ENCODE measurements at places on chromosomes 7 and 10.

DNA sequence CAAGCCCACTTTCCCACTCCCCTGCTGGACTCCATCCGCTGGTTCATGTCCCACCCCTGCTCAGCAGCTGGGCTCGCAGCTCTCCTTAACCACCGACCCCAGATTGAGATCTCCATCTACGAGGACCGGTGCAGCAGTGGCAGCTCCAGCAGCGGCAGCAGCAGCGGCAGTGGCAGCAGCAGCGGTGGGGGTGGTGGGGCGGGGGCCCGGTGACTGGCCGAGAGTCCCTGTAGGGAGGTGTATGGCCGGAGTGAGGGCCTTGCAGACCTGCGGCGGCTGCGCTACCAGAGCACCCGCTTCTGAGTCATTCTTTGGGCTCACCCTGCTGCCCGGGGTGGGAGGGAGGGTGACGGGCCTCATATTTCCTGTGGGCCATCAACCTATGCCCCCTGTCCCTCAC is 15.8 kb downstream of the GOLGA7B start:
- DNase-seq = no peak

GRCh38 chr7:108196004-108196403 is 65.8 kb upstream of the LAMB4 start:
- no peak for DNase-seq

GRCh38 chr7:106419455-106420182 is 134.8 kb upstream of the NAMPT start:
- no peak for DNase-seq

DNA sequence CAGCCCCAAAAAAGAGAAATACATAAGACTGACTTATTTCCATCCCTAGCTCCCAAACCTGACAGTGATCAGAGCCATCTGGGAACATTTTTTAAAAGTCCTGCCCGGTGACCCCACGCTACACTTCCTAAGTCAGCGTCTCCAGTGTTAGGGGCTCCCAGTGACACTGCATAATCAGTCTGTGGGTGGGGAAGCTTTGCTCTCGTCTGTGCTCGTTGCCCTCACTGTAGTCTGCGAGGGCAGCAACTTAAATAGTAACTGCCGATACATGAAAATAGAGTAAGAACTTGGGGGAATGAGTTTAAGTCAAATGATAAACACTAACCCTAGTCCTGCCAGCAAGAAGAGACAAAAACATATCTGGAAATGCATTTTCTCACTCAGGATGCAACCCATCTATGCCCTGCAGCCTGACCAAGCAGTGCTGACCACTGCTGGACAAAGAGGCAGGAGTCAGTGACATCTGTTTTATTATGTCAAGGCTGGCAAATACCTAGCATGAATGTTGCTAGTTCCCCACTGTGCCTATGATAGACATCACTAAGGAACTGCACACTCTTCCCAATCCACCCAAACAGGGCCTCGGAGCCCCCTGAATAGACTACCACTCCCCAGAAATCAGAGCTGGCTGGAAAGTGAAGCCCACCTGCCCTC is 18.7 kb downstream of the ERCC6 start:
- DNase-seq = no peak

DNA sequence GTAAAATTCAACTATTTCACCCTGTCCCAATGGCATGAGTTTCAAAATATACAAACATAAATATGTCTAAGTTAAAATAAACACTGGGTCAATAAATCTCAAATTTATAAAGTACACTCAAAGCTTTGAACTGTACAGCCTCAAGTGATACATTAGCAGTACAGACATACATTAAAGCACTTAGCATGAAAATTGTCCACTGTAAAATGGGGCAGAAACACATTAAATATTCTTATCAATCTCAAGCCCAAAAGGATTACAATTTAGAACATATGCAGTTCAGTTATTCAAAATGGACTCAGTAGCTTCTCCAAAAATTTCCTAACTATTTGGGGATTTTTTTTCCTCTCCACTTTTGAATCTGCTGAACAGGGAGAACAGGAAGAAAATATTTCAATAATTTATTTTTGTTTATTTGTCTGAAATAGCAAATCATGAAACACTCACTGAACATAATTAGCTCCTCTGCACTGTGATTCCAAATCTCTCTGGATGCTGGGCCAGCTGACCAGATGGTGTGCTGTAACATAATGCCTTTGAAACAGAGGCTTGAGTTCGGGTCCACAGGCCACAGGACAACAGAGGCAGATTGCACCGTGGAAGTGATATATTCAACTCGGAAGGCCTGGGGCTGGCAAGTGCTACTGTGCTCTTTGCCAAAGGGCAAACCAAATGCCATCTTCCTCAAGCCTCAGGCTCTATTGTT is 248.9 kb upstream of the LRRN3 start:
- no peak for DNase-seq

DNA sequence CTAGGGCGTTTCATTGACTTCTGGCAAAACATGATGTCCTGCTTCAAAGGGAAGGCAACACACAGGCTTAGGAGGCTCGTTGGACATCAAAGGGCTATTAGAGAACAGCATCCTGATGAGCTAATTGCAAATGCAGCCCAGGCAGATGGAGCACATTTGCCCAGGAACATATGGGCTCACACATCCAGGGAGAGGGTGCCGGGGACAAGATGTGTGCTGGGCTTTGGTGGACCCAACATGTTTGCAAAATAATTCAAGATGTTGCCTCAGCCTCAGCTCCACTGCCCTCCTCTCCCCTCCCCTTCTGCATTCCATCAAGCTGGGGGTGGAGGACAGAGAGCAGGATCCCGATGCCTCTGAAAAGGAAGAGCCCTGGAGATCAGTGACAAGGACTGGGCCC is 217.1 kb upstream of the ZMIZ1 start:
- no peak for DNase-seq

DNA sequence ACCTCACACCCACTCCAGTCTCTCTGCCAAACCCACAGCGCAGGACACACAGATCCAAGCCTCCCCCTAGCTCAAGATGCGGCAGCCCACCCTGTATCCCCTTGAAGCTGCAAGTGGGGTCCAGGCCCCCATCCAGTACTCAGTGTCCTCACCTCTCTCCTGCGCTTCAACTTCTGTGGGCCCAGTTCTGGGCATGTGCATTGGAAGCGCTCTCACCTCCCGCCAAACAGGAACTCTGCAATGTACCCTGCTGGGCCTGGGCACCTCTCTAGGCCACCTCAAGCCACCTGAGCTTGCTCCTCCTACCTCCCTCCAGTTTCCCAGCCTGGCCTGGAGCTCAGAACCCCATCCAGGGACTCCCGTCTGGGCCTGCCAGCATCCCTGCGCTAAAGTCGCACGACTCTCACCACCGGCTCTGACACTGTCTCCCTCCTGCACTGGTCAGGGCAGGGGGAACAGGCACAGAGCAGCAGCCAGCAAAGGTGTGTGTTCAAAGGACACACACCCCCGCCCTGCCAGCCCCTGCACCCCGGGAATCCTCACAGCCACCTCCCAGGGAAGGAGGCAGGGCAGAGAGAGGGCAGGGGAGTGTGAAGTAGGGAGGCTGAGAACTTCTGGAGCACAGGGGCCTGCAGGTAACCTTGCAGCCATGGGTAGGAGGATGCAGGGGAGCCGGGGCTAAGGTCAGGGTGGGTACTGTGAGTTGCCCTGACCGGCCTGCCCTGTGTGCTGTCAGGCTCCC is 51.7 kb upstream of the MSMB start:
- no peak for DNase-seq

Measured in CD4-positive, alpha-beta T cell treated with Interleukin-4 for 4 hours (primary cell).